ENCODE measurements at places on chromosomes 16 and 17.

DNA sequence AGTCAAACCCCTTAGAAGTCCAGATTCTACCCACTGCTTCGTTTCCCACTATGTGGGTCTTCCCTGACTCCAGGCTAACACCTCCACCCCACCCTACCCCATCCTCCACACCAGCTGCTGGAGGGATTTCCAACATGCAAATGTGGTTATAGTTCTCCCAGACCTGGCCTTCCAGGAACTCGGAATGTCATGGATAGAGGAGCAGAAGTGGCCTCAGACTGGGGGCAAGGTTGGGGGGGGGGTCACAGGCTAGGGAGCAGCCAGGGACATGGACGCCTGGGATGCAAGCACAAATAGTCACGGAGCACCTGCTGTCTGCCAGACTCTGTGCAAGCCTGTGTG lies 2.0 kb downstream of the CAMKK1 start:
- no peak for DNase-seq

DNA sequence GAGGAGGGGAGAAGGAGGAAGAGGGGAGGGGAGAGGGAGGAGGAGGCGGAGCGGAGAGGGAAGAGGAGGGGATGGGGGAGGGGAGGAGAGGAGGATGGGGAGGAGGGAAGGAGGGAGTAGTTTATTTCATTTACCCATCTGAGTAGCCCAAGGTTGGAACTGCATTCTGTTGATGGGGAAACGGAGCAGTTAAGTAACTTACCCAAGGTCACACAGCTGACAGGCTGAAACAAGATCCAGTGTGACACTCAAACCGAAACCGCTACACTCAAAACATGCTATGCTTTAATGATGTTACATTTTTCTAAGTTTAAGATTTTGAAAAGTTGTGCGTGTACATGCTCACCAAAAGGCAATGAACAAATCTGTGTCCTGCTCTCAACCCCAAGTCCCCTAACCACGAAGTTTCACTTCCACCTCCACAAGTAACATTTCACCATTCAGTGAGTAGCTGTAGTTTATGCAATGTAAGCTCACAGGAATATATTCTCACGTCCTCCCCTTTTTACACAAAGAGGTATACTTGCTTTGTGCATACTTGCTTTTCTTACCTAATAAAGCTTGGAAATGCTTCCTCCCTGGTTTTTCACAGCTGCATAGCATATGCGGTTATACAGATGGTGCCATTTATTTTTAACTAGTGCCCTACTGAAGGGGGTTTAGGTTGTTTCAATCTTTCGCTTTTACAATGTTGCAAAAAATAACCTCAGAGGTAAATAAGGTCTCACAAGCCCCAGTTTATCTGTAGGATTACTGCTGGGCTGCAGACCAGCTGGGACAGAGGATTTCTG lies 275.3 kb downstream of the PARN start:
- DNase-seq, result no peak

GRCh38 chr16:1371054-1371978 lies 19.6 kb downstream of the GNPTG start:
- DNase-seq, result no peak

DNA sequence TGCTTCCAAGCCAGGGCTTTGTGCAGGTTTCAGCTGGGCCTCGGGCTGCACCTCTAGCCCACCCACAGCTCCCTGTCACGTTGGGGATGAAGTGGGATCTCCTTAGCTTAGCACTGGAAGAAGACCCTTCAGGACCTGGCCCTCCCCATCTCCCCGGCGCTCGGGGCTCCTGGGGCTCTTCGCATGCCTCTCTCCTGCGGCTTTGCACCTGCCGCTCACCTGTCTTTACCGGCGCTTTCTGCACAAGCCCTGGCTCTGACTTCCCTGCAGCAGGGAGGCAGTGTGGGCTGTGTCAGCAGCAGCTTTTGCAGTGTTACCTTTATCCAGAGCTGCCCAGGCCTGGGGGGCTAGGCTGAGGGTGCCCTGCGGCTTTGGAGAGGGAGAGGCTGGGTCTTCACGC lies 52.3 kb downstream of the NT5M start:
- DNase-seq, result no peak

- DNase-seq, result no peak
These were observed 1.1 kb downstream of the METRNL start for GRCh38 chr17:83080579-83080857.

DNA sequence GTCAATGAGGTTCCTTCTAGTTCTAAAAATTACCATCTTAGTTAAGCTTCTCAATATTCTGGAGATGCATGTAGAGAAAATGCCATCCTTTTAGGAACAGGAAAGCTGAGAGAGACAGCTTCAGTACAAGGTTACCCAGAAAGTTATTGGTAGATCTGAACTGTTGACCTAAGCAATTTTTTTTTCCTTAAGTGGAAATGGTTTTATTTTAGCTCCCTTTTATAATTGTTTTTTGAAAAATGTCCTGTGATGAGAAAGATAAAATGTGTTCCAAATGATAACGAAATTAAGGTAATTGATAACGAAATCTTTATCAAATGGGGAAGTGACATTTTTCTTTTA lies 8.2 kb downstream of the PSMD7 start:
- no peak for DNase-seq

GRCh38 chr16:9943121-9943520 lies 239.1 kb downstream of the GRIN2A start:
- no peak for DNase-seq

DNA sequence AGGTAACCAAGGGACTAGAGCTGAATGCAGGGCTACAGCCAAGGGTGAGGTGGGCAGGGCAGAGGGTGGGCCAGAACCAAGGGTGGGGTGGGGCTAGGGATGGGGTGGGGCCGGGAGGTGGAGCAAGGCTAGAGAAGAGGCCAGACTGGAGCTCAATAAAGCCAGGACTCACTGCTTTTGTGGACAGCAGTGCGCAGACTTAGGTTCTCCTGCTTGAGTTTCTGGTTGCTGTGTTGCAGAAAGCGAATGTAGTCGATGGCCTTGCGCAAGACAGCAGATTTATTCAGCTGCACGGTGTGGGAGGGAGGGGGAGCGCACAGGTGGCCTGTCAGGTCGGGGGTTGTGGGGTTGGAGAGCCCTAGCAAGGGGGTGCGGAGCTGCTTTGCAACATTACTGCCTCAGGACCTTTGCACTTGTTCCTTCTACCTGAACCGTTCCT lies 18.7 kb downstream of the SREBF1 start:
- no peak for DNase-seq

DNA sequence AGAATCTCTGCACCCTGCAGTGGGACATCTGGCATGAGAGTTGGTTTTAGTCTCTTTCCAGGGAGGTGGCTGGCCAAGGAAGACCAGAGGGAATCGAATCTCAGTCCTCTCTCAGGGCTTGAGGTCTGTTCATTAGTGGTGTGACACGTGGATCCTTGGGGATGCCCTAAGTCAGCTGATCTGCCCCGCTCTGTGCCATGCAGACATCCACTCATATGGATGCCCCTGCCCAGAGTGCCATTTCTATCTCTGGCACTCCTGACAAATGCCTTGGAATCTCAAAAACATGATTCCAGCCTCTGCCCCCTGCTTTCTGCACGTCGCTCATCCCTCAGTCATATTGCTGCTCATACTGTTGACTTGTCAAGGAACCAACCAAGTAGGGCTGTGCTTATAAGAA lies 38.8 kb downstream of the WSCD1 start:
- no peak for DNase-seq

DNA sequence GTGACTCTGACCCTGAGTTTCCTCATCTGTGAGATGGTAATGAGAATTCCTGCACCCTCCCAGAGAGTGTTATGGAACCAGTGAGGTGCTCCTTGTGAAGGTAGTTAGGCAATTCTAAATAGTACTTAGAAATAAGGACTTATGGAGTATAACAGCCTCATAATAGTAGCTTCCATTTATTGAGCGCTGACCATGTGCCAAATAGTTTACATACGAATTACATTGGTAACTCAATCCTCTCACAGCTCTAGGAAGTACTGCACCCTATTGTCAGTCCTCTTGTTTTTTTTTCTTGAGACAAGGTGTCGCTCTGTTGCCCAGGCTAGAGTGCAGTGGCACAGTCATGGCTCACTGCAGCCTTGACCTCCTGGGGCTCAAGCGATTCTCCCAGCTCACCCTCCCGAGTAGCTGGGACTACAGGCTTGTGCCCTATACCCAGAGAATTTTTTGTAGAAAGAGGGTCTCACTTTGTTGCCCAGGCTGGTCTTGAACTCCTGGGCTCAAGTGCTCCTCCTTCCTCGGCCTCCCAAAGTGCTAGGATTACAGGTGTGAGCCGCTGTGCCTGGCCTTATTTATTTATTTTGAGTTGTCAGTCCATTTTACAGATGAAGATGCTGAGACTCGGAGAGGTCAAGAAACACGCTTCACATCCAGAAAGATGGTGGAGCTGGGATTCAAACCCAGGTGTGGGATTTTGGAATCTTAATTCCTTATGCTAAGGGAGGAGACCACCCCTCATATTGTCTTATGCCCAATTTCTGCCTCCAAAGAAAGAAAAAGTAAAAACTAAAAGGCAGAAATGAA lies 2.9 kb downstream of the TNS4 start:
- DNase-seq, result no peak

DNA sequence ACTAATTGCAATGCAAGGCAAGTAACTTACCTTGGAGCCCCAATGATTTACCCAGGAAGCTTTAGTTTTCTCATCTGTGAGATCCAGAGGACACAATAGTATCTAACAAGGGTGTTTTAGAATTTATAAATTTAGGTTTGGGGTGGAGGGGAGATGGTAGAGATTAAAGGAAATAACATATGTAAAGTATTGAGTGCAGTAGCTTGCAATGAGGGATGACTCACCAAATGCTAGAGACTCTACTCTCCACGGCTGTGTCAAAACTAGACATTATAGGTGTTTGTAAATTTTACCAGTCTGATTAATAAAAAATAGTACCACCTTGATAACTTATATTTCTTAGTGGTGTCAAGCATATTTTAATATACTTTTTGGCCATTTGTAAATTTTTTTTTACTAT lies 3.7 kb upstream of the ABCA9 start:
- DNase-seq, result no peak
